CD4-positive, alpha-beta T cell treated with Interleukin-6 at 100 ng/mL for 8 hours (primary cell): ENCODE measurements at places on chromosomes 6 and 20.

DNA sequence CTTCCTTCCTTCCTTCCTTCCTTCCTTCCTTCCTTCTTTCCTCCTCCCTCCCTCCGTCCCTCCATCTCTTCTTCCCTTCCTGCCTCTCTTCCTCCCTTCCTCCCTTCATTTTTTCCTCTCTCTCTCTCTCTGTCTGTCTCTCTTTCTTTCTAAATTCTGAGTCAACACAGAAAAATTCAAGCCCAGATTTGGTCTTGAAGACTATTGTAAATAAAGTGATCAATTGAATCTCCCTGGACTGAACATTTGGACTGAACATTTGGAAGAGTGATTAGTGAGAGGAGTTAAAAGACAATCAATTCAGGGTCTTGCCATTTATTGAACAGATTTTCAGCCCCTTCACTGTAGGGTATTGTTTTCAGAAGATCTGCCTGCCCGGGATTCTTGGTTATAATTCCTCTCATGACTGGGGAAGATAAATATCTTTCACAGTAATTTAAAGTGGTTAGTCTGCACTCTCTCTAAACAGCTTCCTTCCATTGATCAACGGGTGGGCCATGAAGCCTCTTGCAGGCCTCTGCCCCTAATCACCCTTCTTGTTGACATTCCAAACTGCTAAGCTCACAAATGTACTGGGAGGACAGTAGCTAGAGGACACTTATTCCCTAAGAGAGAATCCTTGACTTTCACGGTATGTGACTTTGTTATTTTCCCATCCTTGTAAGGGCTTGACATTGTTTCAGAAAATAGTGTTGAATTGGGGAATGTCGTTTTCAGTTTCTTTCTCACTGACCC, 101.7 kb upstream of the BMP2 start:
- DNase-seq, result no peak

DNA sequence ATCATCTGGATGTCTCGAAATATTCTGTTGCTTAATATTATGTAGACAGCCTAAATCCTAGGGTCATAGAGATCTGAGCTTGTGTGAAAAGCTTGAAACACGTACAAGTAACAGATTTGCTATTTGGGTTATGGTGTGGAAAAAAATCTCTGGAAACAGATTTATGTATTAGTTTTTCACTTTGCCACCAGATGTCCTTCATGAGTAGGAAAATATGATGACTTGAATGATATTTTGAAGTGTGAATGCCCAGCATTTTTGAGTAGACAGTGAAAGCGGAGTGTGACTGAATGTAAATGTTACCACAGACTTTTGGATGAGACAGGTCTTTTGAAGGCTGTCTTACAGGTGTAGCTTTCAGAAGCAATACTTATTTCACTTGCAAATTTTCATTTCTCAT, 4.2 kb upstream of the BMP6 start:
- DNase-seq, result no peak

GRCh38 chr6:16446273-16446672, 207.9 kb downstream of the GMPR start:
- DNase-seq, result no peak

DNA sequence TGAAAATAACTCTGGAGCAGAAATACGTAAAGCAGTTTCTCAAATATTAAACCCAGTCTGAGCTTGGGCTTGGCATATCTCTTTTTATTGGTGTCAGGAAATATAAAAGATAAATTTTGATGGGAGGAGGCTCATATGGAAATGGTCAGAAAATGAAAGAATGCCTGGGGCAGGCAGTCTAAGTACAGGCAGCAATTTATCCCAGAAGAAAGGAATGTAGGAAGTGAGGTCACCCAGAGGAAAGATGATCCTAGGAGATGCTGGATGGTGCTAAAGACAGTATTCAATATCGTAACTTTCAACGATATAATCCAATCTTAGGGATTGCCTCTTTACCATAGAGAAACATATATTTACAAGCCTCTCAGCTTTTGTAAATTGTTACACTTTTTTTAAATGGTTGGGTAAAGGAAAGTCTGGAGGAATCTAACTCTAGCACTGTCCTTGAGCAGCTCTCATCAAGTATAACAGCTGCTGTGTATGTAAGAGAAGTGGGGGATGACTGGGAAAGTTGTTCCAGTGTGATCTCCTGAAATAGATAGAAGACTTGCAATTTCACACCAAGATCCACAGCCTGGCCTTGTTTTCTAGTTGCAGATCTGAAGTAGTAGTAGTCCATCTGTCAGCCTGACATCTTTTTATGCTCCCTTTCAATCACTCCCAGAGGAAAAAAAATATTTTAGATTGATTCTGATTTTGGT, 256.9 kb upstream of the SASH1 start:
- no peak for DNase-seq

GRCh38 chr6:146634022-146634421, 35.2 kb downstream of the ADGB start:
- no peak for DNase-seq

- no peak for DNase-seq
These were observed 16.5 kb downstream of the PEDS1 start for GRCh38 chr20:50136822-50137599.

DNA sequence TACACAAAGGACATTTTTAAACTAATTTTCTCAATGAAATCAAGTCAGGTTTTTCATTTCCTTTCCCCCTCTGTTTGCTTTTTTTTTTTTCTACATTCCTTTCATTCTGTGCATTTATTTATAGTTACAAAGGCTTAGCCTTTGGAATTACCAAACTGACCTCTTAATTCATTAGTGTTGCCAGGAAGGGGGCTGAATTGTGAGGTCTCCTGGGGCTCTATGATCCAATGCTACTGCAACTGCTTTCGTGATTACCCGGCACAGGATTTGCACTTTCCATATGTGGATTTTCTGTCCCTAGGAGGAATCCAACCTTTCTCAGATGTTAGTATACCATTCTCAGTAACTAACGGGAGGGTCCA, 35.3 kb downstream of the NEDD9 start:
- no peak for DNase-seq

DNA sequence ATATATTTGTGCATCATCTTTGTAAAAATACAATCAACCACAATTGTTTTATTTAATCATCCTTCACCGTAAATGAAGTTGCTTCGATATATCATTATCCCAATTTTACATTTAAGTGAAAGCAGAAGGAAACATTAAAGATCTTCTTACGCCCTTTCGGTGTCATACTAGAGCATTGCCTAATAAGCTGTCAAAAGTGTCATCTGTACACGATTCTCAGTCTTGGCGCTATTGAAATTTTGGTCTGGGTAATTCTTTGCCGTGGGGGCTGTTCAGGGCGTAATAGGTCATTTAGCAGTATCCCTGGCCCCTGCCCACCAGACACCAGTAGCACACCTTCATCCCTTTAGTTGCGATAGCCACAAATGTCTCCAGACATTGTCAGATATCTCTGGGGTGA, 40.4 kb upstream of the TMEM170B start:
- DNase-seq, result no peak
